ENCODE measurements at places on chromosomes 13 and 19.

DNA sequence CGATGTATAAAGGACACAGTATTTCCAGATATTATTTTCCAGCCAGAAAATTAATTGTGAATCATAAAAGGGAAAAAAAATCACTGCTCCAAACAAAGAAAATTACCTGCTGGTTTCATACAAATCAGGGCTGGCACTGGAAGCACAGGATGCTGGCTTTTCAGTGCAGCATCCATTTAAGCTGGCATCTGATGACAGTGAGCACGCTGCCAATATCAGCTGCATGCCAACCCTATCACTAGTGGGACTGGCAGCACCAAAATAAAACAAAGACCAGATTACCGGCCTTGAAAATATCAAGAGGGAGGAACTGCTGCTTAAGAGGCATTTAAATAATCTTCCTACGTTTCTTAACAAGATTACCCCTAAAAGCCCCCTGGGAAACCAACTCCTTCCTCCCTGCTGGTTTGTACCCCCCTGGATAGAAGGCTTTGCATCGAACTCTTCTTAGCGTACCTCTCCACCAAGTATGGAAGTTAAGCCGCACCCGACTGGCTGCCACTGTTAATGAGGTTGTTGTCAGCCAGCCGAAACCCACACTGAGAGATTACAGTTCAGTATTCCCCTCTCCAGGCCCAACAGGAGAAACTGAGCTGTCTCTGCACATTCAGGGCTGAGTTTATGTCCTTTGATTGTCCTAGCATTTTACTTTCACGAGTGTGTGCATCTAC lies 257.8 kb downstream of the EFNB2 start:
- DNase-seq, result no peak

DNA sequence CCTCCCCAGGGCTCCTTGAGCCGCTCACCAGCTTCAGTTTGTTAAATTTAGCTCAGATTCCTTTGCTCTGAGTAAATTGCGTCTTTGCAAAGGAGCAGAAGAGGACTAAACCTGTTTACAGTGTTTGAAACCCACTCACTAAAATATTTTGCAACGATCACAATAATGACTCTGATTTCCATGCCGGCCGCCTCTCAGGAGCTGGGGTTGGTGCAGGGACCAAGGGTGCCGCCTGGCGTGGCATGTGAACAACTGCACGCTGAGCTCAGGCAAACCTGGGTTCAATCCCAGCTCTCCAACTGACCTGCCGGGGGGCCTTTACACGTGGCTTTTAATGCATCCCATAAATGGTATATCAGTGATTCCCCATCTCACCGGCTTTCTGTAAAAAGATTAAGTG lies 68.7 kb upstream of the CACNA1A start:
- DNase-seq, result no peak

GRCh38 chr13:110017379-110017778 lies 231.0 kb upstream of the IRS2 start:
- no peak for DNase-seq

DNA sequence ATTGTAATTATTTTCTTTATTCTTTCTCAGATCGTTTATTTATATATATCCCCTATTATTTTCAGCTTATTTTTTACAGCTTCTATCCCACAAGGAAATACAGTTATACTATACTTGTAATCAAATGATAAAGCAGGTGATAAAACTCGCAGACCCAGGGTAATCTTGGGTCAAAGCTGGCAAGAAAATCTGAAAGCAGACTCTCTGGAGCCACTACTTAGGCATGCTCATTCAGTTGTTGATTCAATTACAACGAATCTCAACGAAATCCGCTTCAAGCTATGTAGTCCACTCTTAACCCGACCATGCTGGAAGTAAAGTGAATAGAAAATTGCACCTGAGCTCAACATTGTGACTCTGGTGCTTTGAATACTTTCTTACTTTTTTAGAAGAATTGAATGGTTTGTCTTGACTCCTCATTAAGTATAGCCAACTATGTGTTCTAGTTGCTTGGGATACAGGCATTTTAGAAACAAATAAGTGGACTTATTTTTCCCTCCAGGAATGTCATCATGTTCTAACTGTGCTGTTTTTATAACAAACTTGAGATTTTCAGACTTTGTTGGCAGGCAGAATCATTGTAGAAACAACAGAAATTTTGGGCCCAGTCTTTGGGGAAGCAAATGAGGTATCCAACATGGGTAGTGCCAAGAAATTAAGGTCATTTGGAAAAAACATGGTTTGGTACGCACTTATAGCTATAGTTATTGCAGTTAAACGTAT lies 21.4 kb downstream of the ESD start:
- no peak for DNase-seq

GRCh38 chr13:23750383-23751121 lies 138.6 kb downstream of the MIPEP start:
- no peak for DNase-seq

- DNase-seq, result no peak
Observed at GRCh38 chr13:32212421-32212820, 102.7 kb downstream of the ZAR1L start.

GRCh38 chr13:60494296-60494695 lies 97.3 kb downstream of the TDRD3 start:
- DNase-seq, result no peak

DNA sequence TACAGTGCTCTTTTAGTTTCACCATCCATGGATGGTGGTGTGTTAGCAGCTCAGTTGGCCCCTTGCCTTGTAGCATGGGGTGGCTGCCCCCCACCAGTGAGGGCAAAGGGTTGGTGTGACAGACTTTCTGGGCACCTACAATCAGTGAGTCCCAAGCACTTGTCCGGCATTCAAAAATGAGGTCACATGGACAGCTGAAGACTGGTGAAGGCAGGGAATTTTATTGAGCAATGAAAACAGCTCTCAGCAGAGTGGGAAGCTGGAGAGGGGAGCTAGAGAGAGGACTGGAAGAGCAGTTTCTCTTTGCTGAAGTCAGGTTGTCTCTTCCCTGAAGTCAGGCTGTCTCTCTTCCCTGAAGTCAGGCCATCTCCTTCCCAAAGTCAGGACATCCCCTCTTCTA lies 1053.2 kb downstream of the SLITRK1 start:
- no peak for DNase-seq

GRCh38 chr13:30338331-30338851 lies 31.0 kb upstream of the KATNAL1 start:
- DNase-seq, result no peak

- no peak for DNase-seq
Observed at GRCh38 chr19:13234518-13234917, 84.3 kb downstream of the IER2 start.

DNA sequence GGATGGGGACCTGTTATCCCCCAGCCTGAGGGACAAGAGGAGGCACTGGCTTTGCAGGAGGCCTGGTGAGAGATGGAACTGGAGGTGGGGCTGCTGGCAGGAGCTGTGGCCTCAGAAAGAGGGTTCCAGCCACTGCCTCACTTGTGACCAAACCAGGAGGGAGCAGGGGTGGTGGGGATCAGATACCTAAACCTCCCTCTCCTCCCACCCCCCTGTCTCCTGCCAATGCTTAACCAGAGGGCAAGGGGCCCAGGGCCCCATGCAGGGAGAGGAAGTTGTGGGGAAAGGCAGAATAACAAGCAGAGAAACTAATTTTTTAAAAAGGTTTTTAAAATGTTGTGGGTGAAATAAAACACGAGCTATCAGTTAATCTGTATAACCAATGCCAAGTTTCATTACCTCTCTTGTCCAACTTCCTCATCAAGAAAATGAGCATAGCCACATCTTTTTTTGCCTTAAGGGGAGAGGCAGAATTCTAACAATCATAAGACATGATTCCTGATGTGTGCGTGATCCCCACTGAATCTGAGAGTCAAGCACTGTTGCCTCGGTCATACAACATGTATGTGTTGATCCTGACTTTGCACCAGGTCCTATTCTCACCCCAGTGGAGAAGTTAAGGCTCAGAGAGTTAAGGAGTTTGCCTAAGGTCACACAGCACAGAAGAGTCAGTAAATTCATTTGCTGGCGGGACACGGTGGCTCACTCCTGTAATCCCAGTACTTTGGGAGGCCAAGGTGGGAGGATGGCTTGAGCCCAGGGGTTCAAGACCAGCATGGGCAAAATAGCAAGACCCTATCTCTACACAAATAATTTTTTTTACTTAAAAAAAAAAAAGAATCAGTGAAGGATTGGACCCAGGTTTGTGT lies 12.9 kb downstream of the FXYD5 start:
- DNase-seq, result no peak

GRCh38 chr19:43318796-43319314 lies 34.6 kb upstream of the CD177 start:
- DNase-seq, result no peak

GRCh38 chr13:76160961-76161925 lies 525.1 kb downstream of the LMO7 start:
- DNase-seq, result no peak

- no peak for DNase-seq
Observed at GRCh38 chr13:108463340-108463739, 166.1 kb upstream of the MYO16 start.

DNA sequence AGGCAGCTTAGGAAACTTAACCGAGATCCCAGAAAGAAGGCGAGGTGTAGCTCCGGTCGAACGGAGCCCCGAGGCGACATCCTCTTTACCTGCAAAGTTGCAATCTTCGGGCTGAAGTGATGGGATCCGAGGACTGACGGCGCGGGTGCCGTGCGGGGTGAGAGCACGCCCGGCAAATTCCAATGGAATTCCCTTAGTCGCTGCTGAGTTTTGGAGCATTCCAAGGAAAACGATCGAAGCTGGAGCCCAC lies 141 bp downstream of the TRPC4 start:
- no peak for DNase-seq

DNA sequence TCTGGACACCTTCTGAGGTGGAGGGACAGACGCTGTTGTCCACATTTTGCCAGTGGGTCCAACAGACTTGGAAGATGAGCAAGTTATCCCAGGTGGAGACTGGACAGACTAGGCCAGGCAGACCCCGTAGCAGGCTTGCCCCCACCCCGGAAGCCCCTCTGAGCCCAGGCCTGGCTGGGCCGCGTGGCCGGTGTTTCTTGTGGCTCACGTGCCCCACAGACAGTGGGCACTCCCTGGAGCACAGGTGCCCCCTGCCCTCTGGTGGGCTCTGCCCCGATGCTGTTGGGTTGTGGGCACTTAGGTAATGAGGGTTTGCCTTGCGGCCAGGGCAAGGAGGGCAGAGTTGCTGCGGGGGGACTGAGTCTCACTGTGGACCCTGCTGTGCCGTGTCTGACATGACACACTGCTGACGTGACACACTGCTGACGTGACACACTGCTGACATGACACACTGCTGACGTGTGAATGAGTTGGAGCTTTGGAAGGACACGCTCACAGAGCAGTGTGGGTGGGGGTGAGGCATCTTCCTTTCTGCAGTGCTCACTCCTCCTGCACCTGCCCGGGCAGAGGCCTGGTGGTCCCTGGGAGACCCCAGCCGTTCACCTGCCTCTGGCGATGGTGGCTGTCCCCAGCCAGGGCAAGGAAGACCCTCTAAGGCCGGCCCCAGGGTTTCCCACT lies 25.1 kb downstream of the DOT1L start:
- no peak for DNase-seq

DNA sequence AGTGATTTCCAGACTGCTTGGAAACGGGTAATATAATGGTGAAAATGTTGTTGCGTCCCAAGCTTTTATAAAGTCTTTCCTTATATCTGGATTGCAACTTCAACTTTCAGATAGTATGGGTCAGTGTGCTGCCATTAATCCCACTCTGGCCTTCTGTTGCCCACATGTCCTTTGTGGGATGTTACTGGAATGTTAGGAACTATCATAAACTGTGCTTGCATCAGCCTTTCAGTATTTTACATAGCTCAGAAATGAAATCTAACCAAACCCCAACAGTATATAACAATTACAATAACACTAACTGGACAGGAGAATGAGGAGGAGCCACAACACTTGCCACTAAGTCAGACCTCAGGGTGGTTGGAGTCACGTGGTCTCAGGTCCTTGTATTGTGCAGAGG lies 78.9 kb downstream of the LNX2 start:
- no peak for DNase-seq

DNA sequence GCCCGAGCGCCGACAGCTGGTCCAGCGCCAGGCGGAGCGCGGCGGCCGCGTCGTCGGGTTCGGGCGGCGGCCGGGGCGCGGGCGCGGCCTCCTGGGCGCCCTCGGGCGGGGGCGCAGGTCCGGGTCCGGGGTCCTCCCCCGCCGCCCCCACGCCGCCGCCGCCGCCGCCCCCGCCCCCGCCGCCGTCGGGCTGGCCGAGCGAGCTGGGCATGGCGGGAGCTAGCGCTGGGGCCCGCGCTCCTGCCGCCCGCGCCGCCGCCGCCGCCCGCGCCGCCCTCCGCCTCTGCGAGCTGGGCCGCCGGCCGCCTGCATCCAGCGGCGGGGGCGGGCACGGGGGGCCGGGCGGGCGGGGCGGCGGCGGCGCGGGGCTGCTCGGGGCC lies 287 bp downstream of the MEX3D start:
- no peak for DNase-seq

GRCh38 chr13:99507054-99507453 lies 5.8 kb downstream of the TM9SF2 start:
- no peak for DNase-seq

GRCh38 chr13:30169442-30169841 lies 137.9 kb downstream of the KATNAL1 start:
- no peak for DNase-seq

DNA sequence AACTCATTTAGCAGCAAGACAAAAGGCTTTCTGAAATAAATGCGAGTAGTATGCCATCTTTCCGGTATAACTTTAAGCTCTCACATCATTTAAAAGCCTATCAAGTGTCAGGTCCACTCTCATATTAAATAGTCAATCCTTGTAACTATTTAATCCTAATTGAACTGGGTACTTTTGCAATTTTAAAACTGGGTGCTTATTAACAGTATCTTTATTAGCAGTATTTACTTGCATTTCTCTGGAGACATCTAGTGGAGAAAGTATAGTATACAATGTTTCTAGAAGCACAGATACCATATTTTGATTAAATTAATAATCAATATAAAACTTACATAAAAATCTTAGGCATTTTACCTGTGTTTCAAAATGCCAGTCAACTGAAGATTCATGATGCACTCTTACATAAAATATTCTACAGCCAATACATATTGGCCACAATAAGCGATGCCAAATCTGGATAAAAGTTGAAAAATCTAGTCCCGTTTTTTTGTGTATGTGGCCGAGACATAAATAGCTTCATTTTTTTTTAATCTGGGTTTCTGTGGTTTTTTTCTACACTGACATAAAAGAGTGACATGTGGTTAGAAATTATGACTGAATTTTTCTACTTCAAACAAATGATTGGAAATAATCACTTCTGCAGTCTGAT lies 4.3 kb upstream of the POSTN start:
- no peak for DNase-seq

DNA sequence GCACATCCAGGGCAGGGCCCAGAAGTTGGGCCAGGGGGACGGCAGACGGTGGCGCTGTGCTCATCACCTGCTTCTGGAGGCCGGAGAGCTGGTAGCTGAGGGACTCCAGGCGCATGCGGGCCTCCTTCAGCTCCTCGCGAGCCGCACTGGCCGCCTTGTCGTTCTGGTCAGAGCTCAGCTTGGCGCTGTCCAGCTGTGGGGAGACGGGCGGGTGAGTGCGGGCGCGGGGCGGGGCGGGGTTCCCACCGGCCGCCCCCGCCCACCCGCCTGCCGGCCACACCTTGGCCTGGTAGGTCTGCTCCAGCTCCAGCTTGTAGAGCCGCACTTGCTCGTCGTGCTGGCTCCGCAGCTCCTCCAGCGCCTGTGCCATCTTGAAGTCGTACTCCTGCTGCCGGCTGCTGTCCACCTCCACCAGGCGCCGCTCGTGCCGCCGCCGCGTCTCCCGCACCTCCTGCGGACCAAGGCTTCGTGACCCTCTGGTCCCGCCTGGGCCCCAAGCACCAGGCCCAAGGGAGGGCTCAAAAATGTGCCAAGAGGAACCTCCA lies 7.4 kb upstream of the TIMM13 start:
- no peak for DNase-seq

All from activated CD8-positive, alpha-beta memory T cell treated with anti-CD3 and anti-CD28 coated beads for 48 hours (primary cell).